Stimulated activated CD8-positive, alpha-beta memory T cell treated with anti-CD3 and anti-CD28 coated beads, Interleukin-15, amount 100 ng/mL, for 48 hours (primary cell): ENCODE measurements at places on chromosomes 2 and 18.

DNA sequence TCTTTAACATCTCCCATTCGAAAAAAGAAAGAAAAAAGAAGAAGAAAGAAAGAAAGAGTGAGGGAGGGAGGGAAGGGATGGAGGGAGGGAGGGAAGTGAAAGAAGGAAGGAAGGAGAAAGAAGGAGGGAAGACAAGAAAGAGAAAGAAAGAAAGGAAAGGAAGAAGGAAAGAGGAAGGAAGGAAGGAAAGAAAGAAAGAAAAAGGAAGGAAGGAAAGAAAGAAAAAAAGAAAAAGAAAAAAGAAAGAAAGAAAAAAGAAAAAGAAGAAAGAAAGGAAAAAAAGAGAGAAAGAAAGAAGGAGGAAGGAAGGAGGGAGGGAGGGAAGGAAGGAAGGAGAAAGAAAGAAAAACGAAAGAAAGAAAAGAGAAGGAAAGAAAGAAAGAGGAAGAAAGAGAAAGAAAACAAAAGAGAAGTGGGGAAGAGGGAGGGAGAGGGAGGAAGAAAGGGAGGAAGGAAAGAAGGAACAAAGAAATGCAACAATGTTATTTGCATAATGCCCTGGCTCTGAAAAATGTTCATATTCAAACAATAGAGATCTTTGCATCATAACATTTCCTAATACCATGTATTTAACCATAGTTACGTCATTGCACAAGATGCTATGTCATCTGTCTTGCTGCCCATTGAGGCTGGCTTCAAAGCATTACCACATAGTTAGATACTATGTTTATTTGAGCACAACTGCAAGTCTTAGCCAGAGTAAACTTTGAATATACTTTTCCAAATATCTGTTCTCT, 550.6 kb downstream of the DSC3 start:
- no peak for DNase-seq

DNA sequence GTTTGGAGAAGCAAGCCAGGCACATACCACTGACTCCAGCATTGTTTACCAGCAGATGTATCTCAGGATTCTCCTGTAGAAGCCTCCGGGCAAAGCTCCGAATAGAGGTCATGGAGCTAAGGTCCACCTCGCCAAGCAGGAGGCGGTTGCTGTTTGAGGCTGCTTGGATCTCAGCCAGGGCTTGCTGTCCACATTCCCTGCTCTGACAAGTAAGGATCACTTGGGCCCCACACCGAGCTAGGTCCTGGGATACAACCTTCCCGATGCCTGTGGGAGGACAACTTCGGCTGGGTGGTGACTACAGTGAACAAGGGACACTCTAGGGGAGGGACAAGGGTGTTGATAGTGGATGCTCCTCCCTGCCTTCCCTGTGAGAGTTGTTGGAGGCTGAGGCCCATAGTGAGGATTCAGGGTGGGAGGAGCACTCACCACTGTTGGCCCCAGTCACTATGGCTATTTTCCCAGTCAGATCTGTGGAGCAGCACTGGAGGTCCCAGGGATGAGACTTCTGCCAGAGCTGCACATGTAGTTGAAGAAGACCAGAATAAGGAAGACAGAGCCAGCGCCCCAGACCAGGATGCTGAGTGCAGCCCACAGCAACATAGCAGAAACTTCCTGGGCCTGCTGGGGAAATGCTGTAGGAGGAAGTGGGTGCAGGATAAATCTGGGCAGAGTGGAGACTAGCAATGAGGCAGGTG, 8.3 kb downstream of the C2orf81 start:
- no peak for DNase-seq

- no peak for DNase-seq
These were observed 13.1 kb downstream of the KRCC1 start for GRCh38 chr2:88042476-88042875.

DNA sequence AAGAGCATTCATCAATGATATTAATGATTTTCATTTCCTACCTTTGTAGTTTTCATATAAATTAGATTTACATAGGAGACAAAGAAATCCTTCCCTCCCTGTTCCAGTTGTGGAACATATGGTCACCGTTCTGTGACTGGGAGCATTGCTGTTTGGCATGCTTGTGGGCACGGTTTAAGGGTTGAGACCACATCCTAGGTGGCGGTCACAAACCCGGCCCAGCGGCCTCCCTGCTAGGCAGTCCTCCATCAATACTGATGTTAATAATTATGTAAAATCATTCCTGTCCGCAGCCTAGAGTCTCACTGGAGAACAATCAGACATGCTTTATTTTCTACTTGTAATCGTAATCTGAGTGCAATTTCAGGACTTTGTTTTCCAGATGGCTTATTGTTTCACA, 117.9 kb downstream of the AGAP1 start:
- no peak for DNase-seq
